ENCODE measurements at places on chromosomes 2 and 18. TPM values are rescaled to one million over a fixed set of nuclear protein-coding genes. Genes with fewer than 3 reads are reported as not detected.
A peak's percentile ranks its signal among the peaks of the same experiment; 100 is the strongest.

Gene PLCL1
- 16.8 TPM for polyA plus RNA-seq

Gene IL18R1
- 3.2 TPM for polyA plus RNA-seq

Gene REG3A
- not detected for polyA plus RNA-seq

- DNase-seq = peak; percentile 55
These were observed at the start of gene CYBRD1 for GRCh38 chr2:171522052-171522787. Gene CYBRD1 (plus strand): TSS chr2:171522474. CDS start chr2:171522546, 72 bp downstream.

GRCh38 chr2:68141875-68142274 lies 15.8 kb upstream of the PNO1 start:
- no peak for DNase-seq

DNA sequence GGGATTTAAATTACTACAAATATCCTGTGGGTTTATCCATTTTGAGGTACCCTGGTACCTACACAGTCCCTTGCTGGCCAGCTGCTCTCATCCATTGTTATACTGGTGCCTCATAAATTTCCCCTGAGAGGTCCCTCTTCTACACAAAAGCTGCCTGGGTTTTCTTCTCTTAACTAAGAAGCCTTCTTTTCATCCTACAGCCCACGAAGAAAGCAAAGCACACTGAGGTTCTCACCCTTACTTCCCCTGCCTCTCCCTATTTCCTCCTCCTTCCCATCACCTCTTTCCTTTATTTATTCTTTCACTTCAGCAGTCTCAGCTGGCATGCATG lies 154.9 kb downstream of the CSRNP3 start:
- no peak for DNase-seq

DNA sequence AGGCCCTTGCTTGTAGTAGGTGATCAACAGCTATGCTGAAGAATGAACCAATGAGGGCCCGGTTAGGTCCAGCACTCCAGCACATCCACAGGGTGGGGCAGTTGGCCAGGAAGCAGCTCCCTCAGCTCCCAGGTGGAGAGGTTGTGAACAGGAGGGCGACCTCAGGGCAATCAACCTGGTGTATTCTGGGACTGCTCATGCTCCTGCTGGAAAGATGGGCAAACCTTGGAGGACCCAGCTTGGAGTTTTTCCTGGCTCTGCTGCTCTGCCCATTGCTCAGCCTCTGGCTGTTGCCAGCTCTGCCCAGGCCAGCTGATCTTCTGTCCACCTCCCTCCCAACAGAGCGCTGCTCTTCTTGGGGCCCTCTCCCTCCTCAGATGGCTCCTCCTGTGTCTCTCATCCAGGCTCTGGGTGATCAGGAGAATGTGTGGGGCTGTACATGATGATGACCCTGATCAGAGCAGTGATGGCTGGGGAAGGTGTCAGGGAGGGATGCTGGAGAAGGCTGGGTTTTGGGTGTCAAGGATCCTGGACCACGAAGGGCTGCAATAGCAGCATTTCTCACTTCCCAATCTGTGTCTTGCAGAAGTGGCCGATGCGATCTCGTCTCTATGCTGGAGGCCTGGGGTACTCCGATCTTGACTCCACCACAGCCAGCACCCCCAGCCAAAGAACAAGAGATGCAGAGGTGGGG lies 3.4 kb downstream of the TCF23 start:
- no peak for DNase-seq

- no peak for DNase-seq
These were observed 192.8 kb downstream of the ANKRD30B start for GRCh38 chr18:14940735-14941134.

GRCh38 chr18:49193252-49193651 lies 242.5 kb upstream of the SMAD7 start:
- DNase-seq = no peak
